ENCODE measurements at places on chromosomes 12 and 14. TPM values are rescaled to one million over a fixed set of nuclear protein-coding genes. Genes with fewer than 3 reads are reported as not detected.

Gene GLIPR1L1
- total RNA-seq = not detected

DNA sequence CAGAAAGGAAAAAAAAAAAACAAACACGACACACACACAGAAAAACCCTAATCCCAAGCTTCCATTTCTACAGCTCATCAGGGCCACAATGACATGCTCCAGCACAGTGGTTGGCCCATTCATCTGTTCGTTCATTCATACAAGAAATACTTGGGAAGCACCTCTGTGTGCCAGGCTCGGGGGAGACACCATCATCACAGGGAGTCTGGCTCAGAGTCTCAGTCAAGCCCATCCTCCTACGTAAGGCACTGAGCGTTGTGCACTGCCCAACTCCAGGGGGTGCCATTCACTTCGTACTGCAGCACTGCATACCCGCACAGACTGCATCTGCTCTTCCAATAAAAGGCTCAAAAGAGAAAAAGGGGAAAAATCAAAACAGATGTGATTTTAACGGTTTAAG lies 15.3 kb downstream of the VPS37B start:
- DNase-seq = no peak

- DNase-seq = no peak
Measured at GRCh38 chr14:96847451-96847850, 50.3 kb downstream of the VRK1 start.

GRCh38 chr12:89680409-89680808 lies 28.2 kb downstream of the ATP2B1 start:
- no peak for DNase-seq

- no peak for DNase-seq
Measured at GRCh38 chr12:121533394-121534090, 47.3 kb downstream of the KDM2B start.

DNA sequence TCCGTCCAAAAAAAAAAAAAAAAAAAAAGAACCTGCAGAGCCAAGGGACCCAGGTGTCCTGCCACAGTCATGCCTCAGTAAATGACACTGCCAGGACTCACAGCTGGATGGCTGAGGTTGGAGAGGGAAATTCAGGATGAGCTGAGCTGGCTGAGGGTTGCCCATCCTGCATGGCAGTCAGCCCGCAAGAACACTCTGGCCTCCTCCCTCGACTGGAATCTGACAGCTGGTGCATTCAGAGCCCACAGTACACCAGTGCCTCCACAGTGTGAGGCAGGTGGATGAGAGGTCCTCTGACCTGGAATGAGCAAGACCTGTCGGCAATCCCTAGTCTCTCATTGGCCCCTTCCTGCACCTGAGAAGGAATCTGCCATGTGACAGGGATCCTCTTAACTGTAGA lies 74.4 kb upstream of the GPR68 start:
- no peak for DNase-seq

- no peak for DNase-seq
Measured at GRCh38 chr12:112185093-112185923, 59.9 kb downstream of the TRAFD1 start.

DNA sequence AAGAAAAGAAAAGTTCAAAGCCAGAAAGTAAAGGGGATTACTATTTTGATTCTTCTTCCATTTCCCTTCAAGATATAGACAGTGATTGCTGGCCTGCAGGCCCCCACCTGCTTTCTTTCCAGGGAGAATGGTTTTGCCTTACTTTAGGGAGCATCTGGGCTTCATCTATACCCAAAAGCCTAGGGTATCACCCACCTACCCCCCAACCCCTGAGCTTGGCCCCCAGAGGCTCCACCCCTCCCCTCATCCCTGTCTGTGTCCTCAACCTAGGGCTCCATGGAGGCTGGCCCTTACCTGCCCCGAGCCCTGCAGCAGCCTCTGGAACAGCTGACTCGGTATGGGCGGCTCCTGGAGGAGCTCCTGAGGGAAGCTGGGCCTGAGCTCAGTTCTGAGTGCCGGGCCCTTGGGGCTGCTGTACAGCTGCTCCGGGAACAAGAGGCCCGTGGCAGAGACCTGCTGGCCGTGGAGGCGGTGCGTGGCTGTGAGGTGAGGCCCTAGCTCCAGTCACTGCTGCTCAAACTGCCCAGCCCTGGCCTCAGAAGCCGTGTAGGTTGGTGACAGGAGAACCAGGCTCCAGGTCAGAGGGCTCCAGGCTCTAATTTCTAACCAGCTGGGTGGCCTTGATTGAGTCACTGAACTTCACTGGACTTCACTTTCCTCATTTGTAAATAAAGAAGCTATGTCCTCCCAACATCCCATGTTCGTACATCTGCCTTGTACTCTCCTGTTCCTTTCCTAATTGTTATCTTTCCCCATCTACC lies 13.6 kb downstream of the ARHGEF40 start:
- DNase-seq = no peak

Data from astrocyte (in vitro differentiated cells and primary cell).